Myometrial cell (primary cell): ENCODE measurements at places on chromosomes 3 and 15. TPM values are rescaled to one million over a fixed set of nuclear protein-coding genes. Genes with fewer than 3 reads are reported as not detected.

Gene ARHGAP31
- 4.6 and 8.0 TPM in 2 replicates for total RNA-seq

Gene TRIM69
- total RNA-seq = 13.5 and 15.6 TPM in 2 replicates

Gene LAMB2
- 358 and 359 TPM in 2 replicates for total RNA-seq

Gene CIDEC
- total RNA-seq = 0.29 and 0.35 TPM in 2 replicates

Gene FBN1
- total RNA-seq = 179 and 231 TPM in 2 replicates

Gene ATP13A5
- total RNA-seq = not detected in 2 replicates

Gene LSMEM2
- total RNA-seq = not detected in 2 replicates

Gene FBXO40
- total RNA-seq = not detected in 2 replicates
